Prostate gland (tissue), 2 donors: ENCODE measurements at places on chromosomes 6 and 20. TPM values are rescaled to one million over a fixed set of nuclear protein-coding genes. Genes with fewer than 3 reads are reported as not detected.

DNA sequence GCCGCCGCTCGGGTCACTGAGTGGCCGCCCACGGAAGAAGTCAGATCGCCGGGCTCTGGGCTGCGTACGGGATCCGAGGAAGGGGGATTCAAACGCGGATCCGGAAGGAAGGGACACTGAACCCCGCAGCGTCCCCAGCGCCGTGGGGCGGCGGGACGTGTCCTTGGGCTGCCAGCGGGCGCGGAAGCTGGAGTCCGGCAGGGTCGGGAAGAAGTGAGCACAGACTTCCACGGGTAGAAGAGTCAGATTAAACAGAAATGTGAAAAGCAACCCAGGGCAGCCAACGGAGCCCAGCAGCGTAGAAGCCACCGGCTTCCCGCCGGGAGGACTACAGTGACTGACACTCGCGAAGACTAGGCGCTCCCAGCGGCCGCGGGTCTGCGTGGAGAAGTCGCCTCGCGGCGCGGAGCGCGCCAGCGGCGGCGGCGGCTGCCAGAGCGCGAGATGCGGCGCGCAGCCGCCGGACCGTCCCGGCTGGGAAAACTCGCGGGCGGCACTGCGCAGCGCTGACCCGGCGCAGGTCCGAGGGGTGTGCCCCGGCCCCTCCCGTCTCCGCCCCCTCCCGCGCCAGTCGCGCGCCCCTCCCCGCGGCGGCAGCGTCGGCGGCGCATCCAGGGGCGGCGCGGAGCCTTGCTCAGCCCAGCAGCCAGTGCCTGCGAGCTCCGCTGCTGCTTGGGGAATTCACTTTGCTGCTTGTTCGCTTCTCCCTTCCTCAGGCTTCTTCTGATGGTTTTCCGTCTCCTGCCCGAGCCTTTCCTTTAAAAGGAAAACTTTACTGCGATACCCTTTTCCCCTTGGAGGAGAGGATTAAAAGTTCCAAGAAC lies at the start of gene SAMD5:
Gene SAMD5, plus strand, starts transcription at position 649 of the 824 bp plus-strand sequence. CDS start 239 bp downstream, outside the sequence.
- peak; percentile 35 for DNase-seq

- no peak for DNase-seq
Measured at GRCh38 chr20:62946918-62947317, 5.6 kb upstream of the SLC17A9 start.

The TREM2 gene
- total RNA-seq = 6.8 TPM

DNA sequence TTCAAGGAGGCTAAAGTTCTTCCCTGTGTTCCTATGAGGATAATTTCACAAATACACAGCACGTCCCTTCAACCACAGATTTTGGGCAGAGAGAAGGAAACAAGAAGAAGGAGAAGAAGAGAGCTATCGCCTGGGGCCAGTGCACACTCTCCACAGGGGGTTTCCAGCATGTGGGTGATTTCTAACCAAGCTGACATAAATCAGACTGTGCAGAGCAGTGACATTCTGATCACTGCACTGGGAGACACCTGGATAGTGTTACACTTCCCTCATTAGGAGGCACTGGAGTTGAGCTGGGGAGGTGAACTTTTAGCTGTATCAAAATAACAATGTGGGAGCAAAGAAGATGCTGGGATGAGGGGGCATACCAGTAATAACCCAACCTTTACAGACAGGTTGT lies 71.8 kb upstream of the CENPW start:
- DNase-seq = no peak

The ZNF341 gene
- 2.8 TPM for total RNA-seq

DNA sequence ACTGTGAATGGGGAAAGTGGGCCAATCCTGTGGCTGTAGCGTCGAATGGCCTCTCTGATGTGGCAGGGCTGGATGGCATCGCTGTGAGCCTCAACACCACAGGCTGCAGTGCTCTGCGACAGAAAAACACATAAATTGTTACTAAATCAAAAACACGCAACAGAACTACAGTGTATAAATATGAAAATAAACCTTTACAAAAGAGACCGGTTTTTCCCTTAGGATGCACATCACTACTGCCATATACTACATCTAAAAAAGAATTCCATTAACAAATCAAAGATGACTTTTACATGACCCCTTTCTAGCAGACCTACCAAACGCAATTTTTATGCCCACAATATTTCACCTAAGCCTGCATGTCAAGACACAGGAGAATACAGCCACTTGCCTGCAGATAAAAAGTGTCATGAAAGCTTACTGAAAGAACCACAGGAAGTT lies 395.5 kb upstream of the RUNX2 start:
- no peak for DNase-seq

The TBXT gene
- total RNA-seq = not detected

DNA sequence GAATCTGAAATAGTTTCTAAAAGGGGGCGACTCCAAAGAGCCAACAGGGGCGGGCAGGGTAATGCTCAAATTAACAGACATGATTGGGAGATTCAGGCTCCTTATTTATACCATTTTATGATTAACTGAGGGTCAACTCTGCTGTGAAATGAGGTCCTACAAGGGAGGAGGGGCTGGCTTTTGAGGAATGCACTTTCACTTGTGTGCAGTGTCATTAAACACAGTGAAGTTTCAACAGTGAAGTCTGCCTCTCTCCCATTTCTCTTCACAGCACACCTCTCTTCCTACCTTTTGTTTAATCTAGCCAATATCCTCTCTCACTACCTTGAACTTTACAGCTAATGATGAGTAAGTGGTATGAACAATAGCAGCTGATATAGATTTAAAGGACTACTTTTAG lies 557.3 kb upstream of the CITED2 start:
- no peak for DNase-seq

The OXT gene
- total RNA-seq = 9.8 TPM

DNA sequence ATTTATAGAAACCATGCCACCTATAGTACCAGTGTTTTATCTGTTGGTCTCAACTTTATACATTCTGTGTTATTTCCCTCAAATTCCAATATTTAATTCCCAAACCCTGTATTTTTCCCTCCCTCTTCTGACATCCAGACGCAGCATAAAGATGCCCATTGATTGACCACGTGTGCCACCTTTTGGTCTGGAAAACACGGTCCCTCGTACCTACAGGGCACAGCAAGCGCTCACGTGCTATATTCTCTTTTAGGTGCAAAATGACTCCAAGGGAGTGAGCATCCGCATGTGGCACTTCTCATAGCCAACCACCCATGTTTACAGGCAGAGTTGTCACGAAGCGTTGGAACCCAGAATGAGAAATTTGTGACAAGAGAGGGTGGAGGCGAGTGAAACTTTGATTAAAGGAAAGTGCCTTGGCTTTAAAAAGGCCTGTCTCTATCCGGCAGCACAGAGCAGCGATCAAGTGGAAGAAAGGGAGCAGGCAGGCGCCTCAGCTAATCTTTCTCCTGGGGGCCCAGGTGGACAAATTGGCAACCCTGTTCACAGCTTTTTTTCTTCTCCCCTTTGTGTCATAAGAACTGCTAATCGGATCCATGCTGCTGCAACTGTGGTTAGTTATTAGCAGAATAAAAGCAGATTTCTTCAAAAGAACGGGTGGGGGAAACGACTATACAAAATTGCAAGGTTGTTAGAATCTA lies 225.9 kb downstream of the TMEM242 start:
- no peak for DNase-seq

- no peak for DNase-seq
Measured at GRCh38 chr6:25332655-25333071, 53.5 kb downstream of the CARMIL1 start.

- DNase-seq = no peak
Measured at GRCh38 chr20:32544893-32545840, 40.0 kb downstream of the NOL4L start.

DNA sequence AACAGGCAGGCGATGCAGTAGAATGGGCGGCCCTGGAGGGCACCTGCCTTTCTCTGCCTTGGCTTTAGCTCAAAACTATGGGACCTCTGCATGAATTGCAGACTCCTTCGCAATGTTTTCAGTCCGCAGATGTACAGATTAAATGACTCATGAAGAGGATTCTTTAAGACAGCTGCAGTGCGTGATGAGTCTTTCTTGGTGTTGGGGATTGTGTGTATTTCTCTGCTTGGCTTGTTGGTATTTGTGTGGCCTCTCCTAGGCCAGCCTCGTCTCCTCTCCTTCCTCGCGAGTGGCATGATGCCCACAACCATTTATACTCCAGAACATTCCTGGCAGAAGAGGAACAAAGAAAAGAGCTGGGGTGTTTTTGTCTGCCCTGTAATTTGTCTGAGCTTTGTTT lies 110.6 kb downstream of the SYNDIG1 start:
- no peak for DNase-seq

The SNAI1 gene
- total RNA-seq = 1.0 TPM

The HCK gene
- 6.0 TPM for total RNA-seq

The TNXB gene
- total RNA-seq = 18.5 TPM

The TMEM244 gene
- total RNA-seq = not detected

GRCh38 chr20:50862546-50862945 lies 67.7 kb downstream of the BCAS4 start:
- no peak for DNase-seq

GRCh38 chr6:17334265-17334664 lies 53.1 kb downstream of the RBM24 start:
- DNase-seq = no peak

The STMND1 gene
- 15.6 TPM for total RNA-seq

GRCh38 chr6:47153404-47153755 lies 111.2 kb upstream of the ADGRF1 start:
- no peak for DNase-seq

The DDX27 gene
- total RNA-seq = 35.0 TPM

The FOXO3 gene
- total RNA-seq = 144 TPM

GRCh38 chr6:137983269-137983668 lies 116.2 kb downstream of the TNFAIP3 start:
- no peak for DNase-seq

GRCh38 chr20:21609221-21609620 lies 95.4 kb upstream of the NKX2-2 start:
- no peak for DNase-seq

DNA sequence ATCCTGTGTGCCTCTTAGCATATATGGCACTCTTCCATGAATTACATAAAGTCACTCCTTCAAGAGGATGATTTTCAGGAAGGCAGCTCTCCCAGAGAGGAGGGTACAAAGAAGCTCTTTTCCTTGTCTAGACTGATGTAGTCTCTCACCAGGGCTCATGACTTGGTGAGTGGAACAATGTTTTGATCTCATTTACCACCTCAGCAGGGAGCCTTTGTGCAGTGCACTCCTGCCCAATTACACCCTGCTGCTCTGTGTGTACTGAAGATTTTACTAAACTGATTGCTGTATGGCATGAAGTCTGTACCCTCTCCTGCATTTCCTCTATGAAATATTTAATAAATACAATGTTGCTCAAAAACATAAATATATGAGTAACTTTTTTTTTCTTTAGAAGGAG lies 598.3 kb upstream of the HS3ST5 start:
- DNase-seq = no peak

The PGC gene
- total RNA-seq = 18.4 TPM

DNA sequence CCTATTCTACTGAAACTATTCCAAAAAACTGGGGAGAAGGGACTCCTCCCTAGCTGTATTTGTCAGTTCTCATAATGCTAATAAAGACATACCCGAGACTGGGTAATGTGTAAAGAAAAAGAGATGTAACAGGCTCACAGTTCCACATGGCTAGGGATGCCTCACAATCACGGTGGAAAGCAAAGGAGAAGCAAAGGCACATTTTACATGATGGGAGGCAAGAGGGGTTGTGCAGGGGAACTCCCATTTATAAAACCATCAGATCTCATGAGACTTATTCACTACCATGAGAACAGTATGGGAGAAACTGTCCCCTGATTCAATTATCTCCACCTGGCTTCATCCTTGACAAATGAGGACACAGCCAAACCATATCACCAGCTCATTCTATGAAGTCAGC lies 111.2 kb upstream of the RIPOR2 start:
- DNase-seq = no peak

The NOTCH4 gene
- total RNA-seq = 18.2 TPM

DNA sequence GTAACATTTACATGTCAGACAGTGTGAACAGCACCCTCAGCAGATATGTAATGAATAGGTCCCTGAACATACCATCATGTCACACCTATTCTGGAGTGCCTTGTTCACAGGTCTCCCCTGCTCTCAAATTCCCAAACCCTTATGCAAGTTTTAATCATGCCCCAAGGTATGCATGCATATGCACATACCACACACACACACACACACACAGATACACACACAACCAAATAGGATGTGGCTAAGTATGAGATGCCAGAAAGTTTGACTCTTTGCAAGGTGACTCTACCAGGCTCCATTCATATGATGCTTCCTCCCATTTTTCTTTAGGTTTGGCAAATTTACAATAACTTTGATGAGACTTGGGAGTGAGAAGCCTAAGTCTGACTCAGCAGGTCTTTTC lies 243.8 kb upstream of the IRAK1BP1 start:
- no peak for DNase-seq

- no peak for DNase-seq
Measured at GRCh38 chr6:15592610-15593009, 70.2 kb downstream of the DTNBP1 start.

- DNase-seq = no peak
Measured at GRCh38 chr6:170032706-170033309, 258.1 kb downstream of the DLL1 start.

The LY6G5C gene
- total RNA-seq = 2.6 TPM

DNA sequence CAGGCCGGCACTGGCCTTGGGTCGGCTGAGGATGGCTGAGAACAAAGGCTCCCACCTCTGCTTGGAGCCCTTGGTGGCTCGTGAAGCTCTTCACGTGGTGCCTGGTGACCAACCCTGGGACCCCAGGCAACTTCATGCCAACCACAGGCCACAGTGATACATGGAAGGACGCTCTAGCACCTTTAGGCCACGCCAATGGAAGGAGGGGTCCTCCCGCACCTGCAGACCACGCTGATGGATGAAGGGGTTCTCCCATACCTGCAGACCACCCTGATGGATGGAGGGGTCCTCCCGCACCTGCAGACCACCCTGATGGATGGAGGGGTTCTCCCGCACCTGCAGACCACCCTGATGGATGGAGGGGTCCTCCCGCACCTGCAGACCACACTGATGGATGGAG lies 62.5 kb downstream of the ERMARD start:
- DNase-seq = no peak

GRCh38 chr20:32613192-32614053 lies 28.3 kb upstream of the NOL4L start:
- no peak for DNase-seq

GRCh38 chr20:2163757-2164156 lies 62.1 kb downstream of the STK35 start:
- no peak for DNase-seq

DNA sequence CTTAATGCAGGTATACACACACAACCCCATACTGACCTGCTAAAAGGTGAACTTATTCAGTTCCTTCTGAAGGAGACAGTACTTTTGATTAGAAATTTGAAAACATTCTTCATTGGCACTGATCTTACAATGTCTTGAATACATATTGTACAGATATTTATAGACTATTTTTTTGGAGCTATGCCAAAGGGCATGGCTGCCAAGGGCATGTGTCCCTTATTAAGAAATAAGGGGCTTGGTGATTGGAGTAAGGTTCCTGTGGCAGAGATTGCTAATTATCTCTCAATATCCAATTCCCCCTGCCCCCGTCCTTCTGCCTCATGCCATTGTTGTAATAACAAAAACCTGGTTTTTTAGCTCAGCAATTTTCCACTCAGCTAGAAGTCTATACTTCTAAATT lies 355.9 kb downstream of the FARS2 start:
- no peak for DNase-seq

- no peak for DNase-seq
Measured at GRCh38 chr20:8344106-8344505, 212.0 kb downstream of the PLCB1 start.

The CEP43 gene
- total RNA-seq = 25.7 TPM
